CD4-positive, alpha-beta T cell treated with Interleukin-21 for 1 hour (primary cell): ENCODE measurements at places on chromosomes 5 and 9.

DNA sequence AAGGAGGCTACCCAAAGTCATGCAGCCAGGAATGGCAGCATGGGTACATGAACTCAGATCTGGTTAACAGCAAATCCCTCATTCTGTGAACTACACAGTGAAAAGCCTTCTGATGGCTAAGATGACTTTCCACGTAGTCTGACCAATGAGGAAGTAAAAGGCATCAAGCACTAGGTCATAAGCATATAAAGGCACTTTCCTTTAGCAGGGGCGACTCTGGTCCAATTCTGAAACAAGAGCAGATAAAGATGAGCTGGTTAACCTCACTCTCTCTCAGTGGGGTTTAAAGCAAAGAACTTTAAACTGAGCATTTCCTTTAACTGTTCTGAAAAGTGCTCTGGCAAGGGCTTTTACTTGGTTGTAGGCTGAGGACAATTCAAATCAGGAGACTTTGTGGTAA, 21.1 kb downstream of the PSMB7 start:
- DNase-seq = no peak

- no peak for DNase-seq
These were observed 110.5 kb downstream of the EPB41L4A start for GRCh38 chr5:112308608-112309007.

DNA sequence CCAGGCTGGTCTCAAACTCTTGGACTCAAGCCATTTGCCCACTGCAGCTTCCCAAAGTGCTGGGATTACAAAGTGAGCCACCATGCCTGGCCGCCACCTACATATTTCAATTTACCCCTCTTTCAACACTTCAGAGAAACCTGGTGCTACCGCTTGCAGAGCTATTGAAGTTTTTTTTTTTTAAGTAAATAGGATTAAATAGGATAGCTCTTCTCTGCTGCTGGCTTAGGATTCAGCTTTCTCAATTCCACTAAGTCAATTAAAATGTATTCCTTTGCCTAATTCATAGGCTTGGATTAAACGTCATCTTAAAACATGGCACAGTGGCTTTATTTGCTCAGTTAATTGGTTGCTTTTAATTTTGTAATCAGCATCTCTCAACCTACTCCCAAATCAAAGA, 41.0 kb downstream of the KIAA1191 start:
- no peak for DNase-seq

DNA sequence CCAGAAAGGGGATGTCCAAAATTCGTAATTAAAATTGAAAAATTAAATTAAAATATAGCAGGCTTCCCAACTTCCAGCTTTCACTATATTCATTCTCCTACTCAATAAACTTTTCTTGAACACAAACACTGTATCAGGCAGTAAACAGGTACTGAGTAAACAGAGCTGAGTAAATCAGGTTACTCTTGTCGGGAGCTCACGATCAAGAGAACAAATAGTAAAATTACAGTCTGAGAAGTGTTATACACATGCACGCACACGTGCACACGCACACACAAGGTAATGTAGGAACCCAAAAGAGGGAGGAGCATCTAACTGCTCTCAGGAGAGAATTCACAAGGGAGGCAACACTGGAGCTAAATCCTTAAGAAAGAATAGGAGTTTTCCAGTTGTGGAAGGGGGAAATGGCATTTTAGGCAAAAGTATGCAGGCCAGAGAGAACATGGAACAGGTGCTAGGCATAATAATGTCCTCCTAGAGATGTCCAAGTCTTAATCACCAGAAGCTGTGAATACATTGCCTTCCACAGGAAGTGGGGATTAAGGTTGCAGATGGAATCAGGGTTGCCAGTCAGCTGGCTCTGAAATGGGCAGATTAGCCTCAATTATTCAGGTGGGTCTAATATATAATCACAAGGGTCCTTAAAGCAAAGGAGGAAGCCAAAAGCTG, 598.8 kb upstream of the BRINP1 start:
- DNase-seq = no peak

DNA sequence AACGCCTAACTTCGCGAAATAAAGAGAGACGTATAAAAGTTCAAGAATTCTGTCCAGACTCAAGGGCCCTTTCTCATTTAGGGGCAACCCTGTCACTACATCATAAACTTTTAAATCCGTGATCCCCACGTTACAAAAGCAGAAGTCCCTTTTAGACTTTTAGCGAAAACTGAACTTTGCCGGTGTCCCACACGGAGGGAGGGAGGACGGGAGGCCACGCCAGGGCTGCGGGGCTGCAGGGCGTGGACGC, 515 bp upstream of the F2R start:
- DNase-seq = no peak

GRCh38 chr5:68499987-68500386, 284.4 kb downstream of the PIK3R1 start:
- no peak for DNase-seq

- DNase-seq = no peak
These were observed 115.8 kb downstream of the NUDT12 start for GRCh38 chr5:103446813-103447212.

DNA sequence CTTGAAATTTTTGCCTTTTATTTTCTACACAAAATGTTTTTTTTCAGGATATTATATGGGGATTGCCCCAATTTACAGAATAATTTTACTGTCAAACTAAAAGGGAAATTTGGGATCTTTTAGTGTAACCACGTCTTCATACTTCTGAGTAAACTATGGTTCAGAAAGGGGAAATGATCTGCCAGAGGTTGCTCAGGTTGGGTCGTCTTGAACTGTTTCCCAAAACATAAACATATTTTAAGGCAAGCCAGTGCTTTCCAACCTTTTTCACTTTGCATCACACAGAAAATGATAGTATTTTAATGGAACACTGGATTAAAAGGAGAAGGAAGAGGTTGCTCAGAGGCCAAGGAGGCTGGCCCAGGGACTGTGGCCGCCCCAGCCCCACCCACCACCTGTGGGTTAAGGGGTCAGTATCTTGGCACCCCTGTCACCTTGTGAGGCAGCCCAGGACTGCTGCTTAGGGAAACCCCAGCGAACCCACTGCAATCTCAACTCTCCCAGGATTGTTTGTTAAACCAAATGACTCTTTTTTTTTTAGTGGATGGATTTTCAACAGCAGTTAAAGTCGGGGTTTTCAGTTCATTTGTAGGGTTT, 142.7 kb upstream of the DHFR start:
- no peak for DNase-seq

DNA sequence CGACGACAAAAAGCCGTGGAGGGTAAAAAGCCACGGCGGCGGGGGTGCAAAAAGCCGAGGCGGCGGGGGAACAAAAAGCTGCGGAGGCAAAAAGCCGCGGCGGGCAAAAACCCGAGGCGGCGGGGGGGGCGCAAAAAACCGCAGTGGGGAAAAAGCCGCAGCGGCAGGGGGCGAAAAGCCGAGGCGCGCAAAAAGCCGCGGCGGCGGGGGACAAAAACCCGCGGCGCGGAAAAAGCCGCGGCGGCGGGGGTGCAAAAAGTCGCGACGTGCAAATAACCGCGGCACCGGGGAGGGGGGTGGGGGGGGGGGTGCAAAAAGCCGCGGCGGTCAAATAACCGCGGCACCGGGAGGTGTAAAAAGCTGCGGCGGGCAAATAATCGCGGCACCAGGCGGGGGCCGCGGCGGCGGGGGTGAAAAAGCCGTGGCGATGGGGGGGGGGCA, 511.5 kb downstream of the FOXD4L5 start:
- peak; percentile 28 for DNase-seq

- no peak for DNase-seq
These were observed 15.1 kb downstream of the SHB start for GRCh38 chr9:38053697-38054461.

DNA sequence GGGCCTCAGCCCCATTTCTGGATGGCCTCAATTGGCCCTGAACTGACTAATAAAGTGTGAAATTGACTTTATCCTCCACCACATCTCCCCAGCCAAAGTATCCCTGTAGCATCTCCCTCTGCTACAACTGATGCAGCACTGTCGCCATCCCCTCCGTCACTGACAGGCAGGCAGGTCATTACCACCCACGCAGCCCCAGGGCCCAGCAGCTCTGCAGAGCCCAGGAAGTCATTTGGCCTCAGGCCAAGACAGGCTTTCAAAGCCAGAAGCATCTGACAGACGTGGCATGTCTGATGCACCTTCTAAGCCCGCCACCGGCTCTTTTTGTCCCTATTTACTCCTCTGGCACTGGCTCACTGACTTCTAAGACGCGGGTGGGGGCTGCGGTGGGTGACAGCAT, 65.3 kb downstream of the ARHGEF37 start:
- peak; percentile 21 for DNase-seq

DNA sequence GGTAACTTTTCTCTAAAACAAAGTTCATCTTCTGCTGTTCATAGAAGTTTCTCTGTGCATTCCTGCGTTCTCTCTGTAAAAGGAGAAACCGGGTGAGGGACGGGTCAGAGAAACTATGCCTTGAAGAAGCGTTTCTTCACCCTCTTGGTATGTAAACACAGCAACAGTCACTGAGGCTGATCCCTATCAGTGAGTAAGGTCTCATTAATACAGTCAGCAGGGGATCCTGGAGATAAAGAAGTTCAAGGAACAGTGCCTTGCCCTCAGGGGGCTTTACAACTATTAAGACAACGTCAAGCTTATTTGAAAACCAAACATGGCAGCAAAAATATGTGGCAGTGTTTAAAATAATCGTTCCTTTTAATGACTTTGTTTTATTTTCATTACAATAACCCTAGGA, 202.9 kb upstream of the IL12B start:
- no peak for DNase-seq

DNA sequence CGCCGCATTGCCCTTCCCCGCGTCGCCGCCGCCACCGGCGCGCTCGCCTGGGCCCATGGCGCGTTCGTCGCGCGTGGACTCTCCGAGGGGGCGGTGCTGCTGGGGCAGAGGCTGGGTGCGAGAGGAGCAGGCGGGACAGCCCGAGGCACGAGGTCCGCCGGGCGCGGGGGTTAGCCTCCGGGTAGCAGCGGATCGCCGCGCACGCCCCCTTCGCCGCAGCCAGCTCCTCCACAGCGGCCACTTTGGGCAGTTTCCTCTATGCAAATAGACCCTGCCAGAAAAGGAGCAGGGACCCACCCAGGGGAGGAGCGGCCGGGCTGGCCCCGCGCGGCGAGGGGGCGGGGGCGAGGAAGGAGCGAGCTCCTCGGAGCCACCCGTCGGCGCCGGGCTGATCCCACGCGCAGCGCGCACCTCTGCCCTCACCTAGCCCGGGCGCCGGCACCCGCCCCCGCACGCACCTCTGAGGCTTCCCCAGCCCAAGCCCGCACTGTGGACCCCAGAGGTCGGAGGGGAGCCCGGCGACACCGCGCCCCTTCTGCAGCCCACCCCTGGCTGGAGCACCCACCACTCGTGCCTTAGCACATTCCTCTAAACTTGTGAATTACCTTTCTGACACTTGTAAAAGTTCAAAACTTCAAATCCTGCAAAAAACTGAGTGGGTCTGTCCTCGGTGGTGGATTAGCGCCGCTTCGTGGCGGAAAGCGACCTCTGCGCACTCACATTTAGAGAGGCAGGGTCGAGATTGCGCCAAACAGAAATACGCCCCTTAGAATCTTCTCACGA, at the start of gene COL23A1:
Gene COL23A1 (minus strand): TSS at position 253 of the 783 bp plus-strand sequence.
- DNase-seq = peak; percentile 38

GRCh38 chr5:80060966-80061365, 25.8 kb downstream of the THBS4 start:
- DNase-seq = no peak
